Coronary artery (tissue), 2 donors: ENCODE measurements at places on chromosomes 16 and 17.

GRCh38 chr16:4306470-4307214 lies 9.2 kb upstream of the GLIS2 start:
- DNase-seq = no peak

GRCh38 chr17:8185582-8186445 lies 4.2 kb downstream of the BORCS6 start:
- peak; percentile 96 for DNase-seq

GRCh38 chr17:76540381-76541300 lies 797 bp downstream of the PRCD start:
- peak; percentile 95 for DNase-seq

DNA sequence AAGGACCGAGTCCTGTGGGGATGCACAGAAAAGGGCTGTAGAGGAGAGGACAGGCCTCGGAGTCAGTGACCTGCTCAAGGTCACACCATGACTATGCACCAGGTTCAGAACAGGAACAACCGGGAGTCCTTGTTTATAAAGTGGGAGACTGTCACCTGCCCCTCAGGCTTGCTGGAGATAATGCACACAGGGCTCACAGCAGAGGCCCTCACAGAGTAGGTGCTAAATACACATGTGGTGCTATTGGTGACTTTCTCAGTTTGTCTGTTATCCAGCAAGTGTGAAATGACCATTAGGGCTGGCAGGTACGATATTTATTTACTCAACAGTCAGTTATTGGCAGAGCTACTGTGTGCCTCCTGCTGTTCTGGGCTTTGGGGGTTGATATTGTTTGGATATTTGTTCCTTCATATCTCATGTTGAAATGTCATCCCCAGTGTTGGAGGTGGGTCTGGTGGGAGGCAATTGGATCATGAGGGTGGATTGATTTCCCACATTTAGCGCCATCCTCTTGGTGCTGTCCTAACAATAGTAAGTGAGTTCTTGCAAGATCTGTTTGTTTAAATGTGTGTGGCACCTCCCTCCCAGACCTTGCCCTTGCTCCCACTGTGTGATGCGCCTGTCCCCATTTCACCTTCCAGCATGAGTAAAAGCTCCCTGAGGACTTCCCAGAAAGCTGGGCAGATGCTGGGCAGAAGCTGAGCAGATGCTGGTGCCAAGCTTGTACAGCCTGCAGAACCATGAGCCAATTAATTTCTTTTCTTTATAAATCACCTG lies 162.1 kb upstream of the MPHOSPH6 start:
- DNase-seq = no peak

GRCh38 chr17:31738488-31738887 lies 120.6 kb downstream of the COPRS start:
- no peak for DNase-seq

DNA sequence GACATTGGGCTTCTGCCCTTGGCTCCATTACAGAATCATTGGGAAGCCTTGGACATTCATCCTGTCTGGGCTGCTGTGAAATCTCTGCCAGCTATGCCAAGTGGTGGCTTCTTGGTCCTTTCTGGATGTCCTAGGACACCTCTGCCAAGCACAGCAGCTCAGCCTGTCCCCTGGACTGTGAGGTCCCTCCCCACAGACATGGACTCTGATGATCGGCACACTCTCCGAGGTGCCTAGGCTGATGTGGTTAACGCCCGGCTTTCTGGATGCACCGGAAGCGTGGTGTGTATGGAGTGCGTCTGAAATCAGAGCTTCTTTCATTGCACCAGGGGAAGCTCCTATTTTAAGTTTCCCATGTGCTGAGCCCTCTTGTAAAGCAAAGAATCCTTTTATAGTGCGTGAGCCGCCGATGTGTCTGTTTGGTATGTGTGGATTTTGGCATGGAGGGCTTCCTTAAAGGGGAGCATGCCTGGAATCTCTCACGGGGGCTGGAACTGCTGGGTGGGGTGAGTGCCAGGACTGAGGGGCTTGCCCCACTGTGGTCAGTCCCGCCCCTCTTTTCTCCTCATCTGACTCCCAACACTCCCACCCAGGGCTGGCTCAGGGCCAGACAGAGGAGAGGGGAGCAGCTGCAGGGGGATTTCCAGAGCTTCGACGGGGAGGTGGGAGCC lies 7.0 kb upstream of the ARHGAP23 start:
- no peak for DNase-seq

GRCh38 chr17:1871756-1872155 lies 42.0 kb downstream of the RPA1 start:
- DNase-seq = no peak

- no peak for DNase-seq
These were observed 23.3 kb upstream of the GRB2 start for GRCh38 chr17:75428543-75429469.

GRCh38 chr17:80363120-80363515 lies 51.8 kb upstream of the ENDOV start:
- no peak for DNase-seq

GRCh38 chr17:75267411-75268232 lies 3.4 kb downstream of the MIF4GD start:
- DNase-seq = no peak

- no peak for DNase-seq
These were observed 232.1 kb downstream of the MRTFB start for GRCh38 chr16:14303182-14303618.

GRCh38 chr17:76193591-76193990 lies 46.7 kb downstream of the RNF157 start:
- DNase-seq = no peak

DNA sequence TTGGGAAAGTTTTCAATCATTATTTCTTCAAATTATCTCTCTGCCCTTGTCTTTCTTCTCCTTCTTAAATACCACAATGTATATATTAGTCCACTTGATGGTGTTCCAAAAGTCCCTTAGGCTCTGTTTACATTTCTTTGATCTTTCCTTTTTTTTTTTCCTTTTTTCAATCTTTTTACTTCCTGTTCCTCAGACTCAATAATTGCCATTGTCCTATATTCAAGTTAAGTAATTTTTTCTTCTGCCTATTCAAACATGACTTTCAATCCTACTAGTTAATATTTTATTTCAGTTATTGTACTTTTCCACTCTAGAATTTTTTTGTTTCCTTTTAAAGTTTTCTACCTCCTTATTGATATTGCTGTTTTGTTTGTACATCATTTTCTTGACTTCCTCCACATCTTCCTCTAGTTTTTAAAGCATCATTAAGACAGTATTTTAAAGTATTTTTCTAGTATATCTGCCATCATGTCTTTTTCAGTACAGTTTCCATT lies 15.8 kb upstream of the UQCRC2 start:
- no peak for DNase-seq

DNA sequence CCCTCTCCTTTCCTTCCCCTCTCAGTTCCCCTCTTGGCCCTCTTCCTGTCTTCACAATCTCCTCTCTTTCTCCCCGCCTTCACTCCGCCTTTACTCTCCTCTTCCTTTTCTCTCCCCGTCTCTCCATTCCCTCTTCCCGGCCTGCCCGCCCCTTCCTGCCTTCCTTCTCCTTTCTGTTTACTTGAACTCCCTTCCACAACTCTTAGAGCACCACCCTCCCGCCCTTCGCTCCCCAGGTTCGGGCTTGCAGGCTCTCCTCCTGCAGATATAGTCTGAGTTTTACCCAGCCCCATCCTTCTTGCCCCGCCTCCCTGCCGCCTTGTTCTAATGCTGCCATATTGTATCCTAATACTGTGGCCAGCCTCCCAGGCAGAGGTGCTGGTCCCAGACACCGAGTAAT lies 201.5 kb upstream of the N4BP1 start:
- DNase-seq = no peak

- DNase-seq = no peak
These were observed 27.1 kb downstream of the CDH13 start for GRCh38 chr16:82653550-82654511.

- no peak for DNase-seq
These were observed 46.5 kb downstream of the SDR42E1 start for GRCh38 chr16:81964808-81965207.

GRCh38 chr17:77146246-77146632 lies 5.5 kb downstream of the SEC14L1 start:
- DNase-seq = no peak

- DNase-seq = no peak
These were observed 64.1 kb downstream of the ASIC2 start for GRCh38 chr17:33229028-33229427.

- DNase-seq = no peak
These were observed 8.7 kb downstream of the C16orf87 start for GRCh38 chr16:46822270-46822669.

- DNase-seq = no peak
These were observed 32.4 kb downstream of the ADGRG5 start for GRCh38 chr16:57574646-57575467.

DNA sequence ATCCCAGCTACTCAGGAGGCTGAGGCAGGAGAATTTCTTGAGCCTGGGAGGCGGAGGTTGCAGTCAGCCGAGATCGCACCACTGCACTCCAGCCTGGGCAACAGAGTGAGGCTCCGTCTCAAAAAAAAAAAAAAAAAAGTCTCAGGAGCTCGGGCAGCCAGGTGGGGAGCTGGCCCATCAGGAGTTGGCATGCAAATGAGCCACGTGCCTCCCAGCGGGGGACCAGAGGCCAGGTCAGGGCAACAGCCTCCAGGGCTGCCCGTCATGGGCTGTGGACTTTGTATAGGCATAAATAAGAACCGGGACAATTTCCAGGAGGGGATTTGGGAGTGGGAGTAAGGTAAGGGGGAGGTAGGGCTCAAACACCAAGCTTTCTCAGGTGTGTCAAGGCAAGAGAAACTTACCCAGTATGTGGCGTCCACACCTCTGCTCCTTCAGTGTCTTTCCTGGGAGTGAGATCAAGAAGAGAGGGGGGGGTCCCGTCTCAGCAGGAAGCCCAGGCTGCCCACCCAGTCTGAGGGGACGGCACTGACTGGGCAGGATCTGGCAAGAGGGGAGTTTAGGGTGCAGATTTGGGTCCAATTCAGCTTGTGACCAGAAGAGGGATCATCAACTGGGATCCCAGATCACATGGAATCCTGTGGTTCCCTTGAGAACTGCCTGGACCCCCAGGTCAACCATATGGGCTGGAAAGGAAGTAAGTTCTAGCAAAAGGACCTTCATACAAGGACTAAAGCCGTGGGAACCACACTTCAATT lies 22.3 kb upstream of the G6PC1 start:
- no peak for DNase-seq

- DNase-seq = no peak
These were observed 31.8 kb downstream of the TPSG1 start for GRCh38 chr16:1193143-1193824.

GRCh38 chr17:34081269-34081668 lies 173.8 kb upstream of the CCL2 start:
- no peak for DNase-seq

- no peak for DNase-seq
These were observed 18.1 kb downstream of the ADGRG1 start for GRCh38 chr16:57646388-57647039.

DNA sequence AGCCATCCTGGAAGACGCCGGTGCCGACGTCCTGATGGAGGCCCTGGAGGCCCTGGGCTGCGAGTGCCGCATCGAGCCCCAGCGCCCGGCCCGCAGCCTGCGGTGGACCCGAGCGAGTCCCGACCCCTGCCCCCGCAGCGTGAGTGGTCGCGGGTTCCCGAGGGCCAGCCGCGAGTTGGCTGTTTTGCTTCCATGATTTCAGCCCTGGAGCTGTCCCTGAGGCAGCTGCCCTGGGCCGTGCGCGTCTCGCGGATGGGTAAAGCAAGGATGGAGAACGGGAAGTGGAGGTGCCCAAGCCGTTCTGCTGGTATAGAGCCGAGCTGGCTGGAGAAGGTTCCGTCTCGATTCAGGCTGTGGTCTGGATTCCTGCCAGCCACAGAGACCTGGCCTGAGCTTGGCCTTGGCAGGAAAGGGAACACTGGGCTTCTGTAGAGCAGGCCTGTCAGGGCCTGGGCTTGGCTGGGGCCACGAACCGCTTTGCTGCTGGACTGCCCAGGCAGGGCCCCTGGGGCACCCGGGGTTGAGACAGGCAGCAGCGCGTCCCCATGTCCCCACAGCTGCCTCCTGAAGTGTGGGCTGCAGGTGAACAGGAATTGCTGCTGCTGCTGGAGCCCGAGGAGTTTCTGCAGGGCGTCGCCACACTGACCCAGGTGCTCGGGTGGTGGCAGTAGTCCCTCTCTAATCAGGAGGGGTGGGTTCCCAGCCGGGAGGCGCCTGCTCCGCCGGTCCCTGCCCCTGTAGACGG lies 941 bp upstream of the MRPS34 start:
- DNase-seq = no peak

DNA sequence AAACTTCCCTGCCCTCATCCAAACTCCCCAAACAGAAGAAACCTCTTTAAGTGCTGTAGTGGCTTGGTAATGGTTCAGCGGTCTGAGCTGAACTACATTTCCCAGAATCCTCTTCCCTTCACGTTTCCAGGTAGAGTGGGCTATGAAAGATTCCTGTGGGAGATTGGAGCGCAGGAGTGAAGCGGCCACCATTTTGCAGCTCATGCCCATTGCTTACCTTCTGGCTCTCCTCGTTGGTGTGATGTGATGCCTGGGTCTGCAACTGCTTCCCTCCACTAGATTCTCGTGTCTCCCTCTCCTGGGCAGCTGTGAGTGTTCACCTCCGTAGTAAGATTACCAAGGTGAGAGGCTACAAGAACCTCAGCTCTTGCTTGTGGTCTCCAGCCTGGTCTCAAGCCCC lies 82.1 kb downstream of the GPR139 start:
- no peak for DNase-seq

DNA sequence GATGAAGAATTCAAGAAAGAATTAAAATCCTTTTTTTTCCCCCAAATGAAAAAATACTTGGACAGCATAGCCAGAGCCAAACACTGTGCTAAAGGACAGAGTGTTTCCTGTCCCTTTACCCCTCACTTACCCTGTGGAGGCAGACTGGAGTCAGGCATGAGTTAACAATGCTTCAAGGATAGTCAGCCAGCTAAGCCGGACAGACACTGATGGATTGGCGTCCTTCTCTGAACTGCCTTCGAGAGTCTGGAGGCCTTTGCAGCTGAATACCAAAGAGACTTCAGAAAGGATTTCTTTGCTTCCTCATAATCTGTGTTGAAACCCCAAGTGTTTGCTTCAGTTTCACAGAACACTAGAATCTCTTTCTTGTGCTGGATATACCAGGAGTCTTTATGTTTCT lies 4.6 kb downstream of the METTL9 start:
- no peak for DNase-seq

DNA sequence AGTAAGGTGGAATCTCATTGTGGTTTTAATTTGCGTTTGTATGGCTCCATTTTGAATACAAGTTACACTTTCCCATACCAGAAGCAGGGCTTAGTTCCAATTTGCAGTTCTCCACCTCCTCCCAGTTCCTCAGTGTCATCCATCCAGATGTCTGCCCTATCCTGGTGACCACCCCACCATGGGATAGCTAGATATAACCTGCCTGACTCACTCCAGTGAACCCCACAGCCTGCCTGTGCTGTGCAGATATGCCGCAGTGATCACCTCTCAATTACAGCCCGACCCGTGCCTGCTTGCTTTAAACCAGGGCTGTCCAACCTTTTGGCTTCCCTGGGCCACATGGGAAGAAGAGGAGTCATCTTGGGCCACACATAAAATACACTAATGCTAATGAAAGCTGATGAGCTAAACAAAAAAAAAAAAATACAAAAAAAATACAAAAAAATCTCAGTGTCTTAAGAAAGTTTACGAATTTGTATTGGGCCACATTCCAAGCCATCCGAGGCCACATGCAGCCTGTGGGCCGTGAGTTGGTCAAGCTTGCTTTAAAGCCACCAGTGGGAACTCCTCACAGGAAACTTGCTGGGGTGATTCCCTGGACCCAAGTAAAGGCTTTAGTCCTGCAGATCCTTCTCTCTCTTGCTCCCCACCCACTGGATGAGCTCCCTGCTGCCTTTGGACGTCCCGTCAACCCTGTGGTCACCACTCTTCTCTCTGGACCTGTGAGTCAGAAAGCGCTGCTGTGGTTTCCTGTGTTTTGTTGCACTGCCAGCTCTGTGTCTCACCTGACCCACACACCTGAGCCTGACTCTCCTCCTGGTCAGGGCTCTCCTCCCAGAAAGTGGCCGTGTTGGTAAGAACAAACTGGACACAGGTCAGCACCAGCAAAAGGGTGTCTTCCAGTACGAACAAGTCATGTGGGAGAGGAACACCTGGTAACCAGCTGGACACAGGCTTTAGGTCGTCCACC lies 83.0 kb downstream of the EMP2 start:
- DNase-seq = no peak
